ENCODE measurements at places on chromosomes 4 and X.

- no peak for DNase-seq
These were observed 8.0 kb upstream of the CPEB2 start for GRCh38 chr4:14994242-14994641.

DNA sequence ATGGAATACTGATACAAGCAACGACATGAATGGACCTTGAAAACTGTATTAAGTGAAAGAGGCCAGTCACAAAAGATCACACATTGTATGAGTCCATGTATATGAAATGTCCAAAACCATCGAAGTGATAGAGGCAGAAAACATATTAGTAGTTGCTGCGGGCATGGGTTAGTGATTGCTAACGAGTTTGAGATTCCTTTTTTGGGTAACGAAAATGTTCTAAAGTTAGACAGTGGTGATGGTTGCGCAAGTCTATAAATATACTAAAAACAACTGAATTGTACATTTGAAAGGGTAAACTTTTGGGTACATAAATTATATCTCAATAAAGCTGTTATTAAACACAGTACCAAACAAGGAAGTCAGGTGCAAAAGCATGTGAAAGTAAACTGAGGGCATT lies 234.5 kb downstream of the FBXW7 start:
- DNase-seq = no peak

- DNase-seq = no peak
These were observed 181.6 kb upstream of the NOCT start for GRCh38 chr4:138833974-138834373.

GRCh38 chr4:124276461-124276860 lies 436.1 kb downstream of the ANKRD50 start:
- DNase-seq = no peak

- peak; percentile 30 for DNase-seq
These were observed 423 bp downstream of the RPL39 start for GRCh38 chrX:119790977-119791436.

GRCh38 chrX:108584617-108585211 lies 145.1 kb downstream of the COL4A5 start:
- DNase-seq = no peak

GRCh38 chr4:151031831-151032605 lies 16.9 kb upstream of the LRBA start:
- DNase-seq = no peak

DNA sequence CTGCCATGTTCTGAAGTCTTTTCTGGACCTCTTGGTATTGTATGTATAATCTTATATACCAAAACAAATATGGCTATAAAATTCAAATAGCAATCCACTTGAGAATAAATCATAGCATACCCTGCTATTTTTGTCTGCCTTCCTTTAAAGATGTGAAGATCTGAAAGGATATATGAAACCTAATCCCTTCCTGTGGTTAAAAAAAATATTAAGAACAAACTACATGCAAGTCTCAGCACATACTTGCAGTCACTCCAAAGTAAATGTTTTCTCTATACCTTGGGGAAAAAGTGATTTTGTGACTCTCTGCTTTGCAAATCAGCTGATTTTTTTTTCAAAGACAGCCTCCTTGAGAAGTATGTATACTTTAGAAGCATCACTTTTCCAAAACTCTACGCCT lies 322.9 kb downstream of the ANKRD50 start:
- DNase-seq = no peak

DNA sequence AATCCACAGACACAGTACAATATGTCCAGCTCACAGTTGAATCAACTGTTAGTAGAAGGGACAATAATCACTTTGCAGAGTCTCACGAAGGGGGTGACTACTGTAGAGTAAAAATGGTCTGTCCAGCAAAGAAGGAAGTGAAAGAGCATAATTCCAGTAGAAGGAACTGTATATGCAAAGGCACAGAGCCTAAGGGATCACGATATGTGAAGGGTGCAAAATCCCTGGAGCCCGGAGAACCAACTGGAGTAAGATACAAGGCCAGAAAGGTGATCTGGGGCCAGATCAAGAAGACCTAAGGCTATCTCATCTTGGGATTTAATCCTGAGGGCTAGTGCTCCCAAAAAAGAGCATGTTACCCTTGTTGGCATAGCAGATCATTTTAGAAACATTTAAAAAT lies 192.7 kb upstream of the LDB2 start:
- no peak for DNase-seq

DNA sequence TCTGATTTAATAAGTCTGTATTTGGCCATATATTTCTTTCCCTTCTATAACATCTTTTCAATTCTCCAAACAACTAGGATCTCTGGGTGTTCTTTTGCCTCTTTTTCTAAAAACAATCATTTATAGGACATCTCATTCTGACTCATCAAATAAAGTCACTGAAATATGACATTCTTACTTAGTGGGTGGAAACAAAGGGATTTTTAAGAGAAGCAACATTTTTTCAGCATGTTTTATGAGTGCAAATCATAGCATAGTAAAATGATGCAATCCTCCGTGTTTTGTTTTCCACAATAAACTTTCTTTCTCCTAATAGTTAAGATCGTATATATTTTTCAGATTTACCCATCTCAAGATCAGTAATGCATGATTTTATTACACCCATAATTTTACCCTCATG lies 179.8 kb downstream of the SPCS3 start:
- no peak for DNase-seq

DNA sequence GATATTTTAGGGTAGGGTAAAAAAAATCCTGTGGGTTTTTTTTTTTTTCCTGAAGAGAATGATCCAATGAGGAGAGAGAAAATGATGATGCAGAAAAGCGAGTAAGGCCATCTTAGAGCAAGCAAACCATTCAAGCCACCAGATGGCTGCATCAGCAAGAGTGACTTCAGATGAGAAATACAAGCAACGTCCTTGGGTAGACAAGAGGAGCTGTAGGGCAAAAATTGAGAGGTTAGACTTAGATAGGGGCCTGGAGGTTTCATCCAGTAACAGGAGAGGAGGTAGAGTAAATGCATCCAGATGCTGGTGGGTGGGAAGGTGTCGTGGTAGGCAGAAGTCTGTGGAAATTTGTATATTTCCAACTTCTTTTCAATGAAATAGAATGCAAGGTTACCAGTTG lies 14.6 kb downstream of the FTHL17 start:
- no peak for DNase-seq

DNA sequence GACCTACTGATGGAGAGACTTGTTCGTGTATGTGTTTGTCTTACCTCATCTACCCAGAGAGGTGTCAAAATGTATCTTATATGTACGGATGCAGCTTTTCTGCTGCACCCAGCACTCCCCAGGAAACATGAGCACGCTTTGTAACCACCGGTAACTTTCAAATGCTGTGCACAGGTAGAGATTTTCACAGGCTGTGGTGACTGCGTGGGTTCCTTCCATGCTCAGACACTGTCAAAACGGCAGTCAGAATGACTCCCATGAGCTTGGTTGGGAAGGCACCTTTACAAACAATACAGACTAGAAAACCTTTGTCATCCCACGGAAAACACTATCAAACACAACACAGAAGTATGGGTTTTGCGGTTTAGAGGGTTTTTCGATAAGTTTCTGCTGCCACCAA lies 28.2 kb downstream of the F11 start:
- no peak for DNase-seq

DNA sequence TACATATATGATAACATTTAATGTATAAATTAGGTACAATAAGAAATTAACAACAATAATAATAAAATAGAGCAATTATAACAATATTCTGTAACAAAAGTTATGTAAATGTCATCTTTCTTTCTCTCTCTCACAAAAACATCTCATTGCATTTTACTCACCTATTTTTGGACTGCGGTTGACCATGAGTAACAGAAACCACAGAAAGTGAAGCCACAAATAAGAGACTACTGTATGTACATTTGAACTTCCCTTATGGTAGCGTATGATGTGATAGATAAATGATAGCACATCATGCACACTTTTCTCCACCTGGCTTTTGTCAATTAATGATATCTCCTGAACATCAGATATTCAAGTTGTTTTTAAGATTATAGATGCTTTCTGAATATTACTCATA lies 80.5 kb downstream of the HNRNPD start:
- DNase-seq = no peak

DNA sequence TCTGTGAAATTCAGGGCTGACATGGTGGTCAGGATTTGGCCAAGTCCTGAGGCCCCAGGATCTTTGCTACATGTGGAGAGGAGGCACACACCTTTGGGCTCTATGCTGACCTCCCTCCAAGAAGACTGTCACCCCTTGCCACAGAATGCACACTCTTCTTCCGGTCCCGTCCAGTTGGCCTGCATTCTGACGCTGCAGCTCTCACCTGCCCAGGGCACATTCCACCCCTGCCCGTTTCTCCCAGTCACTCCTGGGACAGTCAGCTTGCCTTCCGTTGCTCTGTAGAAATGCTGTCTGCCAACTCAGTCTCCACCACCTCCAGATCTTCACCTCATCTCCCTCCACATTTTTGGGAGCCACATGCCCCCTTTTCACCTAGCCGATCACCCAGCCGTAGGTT lies 76.7 kb downstream of the SHROOM2 start:
- DNase-seq = no peak

GRCh38 chrX:9352694-9353411 lies 112.0 kb upstream of the TBL1X start:
- DNase-seq = peak; percentile 4

DNA sequence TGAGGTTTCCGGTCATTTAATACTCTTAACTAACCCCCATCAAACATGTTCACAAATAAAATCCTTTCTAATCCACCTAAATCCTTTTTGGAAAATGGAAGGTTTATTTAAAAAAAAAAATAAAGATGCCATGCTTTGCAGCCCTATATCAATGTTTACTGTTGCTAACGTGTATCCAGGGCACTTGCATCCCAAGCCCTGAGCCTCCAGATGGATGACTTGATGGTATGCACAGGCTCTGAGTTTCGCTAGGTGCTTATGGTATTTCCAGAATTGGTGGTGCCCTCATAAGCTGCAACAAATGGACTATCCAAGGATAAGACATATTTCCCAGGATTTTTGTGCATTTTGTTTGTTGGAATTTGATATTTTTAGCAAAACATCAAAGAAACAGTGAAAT lies 257.7 kb downstream of the PRDM5 start:
- DNase-seq = no peak

DNA sequence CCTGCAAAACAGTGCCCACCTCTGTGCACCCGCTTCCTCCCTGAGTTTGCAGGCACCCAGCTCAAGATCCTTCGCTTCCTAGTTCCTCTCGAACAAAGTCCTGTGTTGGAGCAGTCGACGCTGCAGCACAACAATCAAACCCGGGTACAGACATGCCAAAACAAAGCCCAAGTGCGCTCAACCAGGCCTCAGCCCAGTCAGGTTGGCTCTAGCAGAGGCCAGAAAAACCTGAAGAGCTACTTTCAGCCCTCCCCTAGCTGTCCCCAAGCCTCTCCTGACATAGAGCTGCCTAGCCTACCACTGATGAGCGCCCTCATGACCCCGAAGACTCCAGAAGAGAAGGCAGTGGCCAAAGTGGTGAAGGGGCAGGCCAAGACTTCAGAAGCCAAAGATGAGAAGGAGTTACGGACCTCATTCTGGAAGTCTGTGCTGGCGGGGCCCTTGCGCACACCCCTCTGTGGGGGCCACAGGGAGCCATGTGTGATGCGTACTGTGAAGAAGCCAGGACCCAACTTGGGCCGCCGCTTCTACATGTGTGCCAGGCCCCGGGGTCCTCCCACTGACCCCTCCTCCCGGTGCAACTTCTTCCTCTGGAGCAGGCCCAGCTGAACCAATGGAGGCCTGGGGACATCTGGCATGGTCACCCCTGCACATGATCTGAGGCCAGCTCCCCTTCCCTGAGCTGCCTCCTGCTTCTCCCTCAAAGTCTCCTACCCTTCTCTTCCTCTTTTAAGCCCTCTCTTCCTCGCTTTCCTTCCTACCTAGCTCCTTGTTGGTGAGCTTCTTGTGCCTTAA lies 6.9 kb downstream of the APEX2 start:
- no peak for DNase-seq

- DNase-seq = peak; percentile 2
These were observed 343.7 kb downstream of the PDHA2 start for GRCh38 chr4:96183611-96184010.

GRCh38 chr4:173794662-173795061 lies 264.6 kb upstream of the HAND2 start:
- DNase-seq = no peak

DNA sequence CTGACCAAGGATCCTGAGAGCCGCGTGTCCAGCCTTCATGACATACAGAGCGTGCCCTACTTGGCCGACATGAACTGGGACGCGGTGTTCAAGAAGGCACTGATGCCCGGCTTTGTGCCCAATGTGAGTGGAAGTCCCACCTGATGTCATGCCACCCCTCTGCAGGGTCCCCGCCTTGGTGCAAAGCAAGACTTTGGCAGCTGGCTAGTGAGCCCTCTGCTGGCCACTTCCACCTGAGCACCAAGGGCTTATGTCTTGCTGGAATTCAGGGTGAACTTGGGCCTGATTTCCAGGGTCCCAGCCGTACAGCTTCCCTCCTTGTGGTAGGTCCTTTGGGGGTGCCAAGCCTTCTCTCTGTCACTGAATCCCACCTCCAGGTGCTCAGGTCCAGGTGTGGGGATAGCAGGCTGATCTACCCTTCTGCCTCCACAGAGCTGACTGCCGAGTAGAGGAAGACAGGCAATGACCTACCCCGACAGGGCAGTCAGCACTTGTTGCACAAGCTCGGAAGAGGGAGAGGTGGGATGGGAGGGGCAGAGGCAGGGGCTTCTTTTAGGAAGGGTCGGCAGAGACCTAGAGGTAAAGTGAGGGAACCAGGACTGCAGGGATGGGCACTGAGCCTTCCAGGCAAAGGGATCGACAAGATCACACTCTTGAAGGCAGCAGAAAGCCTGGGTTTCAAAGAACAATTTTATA lies 248.1 kb downstream of the EVC2 start:
- DNase-seq = peak; percentile 13

DNA sequence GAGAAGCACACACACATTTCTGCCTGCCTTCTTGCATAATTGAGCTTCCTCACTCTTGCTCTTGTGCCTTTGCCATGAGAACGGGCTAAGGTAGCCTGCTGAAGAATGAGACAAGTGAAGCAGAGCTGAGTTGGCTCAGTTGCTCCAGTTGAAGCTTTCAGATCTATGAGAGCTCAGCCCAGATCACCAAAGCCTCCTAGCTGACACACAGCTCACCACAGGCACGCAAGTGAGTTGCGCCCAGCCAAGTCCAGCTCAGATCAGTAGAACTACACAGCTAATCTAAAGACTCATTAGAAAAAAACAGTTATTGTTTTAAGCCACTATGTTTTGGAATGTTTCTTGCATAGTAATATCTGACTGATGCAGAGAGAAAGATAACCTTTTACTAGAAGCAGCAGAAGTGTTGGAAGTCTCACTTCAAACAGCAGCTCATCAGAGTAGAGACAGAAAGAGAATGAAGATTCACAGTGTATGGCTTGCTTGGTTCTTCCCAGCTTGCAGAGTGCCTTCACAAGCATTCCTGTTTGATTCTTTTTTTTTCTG lies 362.4 kb downstream of the MID1IP1 start:
- no peak for DNase-seq

- DNase-seq = no peak
These were observed 162.7 kb downstream of the STIM2 start for GRCh38 chr4:27023366-27023765.

DNA sequence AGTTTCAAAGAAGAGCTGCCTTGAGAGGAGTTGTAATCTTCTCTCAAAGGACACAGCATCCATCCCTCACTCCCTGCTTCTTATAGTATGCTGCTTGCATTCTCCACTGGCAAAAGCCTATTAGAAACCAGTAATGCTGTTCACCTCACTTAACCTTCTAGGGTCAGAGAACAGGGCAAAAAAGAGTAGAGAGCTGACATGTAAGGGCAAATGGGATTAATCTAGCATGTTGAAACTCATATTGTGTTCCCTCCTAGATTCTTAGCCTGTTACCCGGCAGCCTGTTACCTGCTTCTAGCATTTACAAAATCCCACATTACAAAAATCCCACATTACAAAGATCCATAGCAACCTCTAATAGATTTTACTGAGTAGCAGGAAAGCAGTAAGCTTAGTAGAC lies 244.7 kb downstream of the SLC7A11 start:
- DNase-seq = no peak

GRCh38 chrX:36908801-36909675 lies 99.1 kb upstream of the FAM47C start:
- DNase-seq = peak; percentile 12

Measured in HepG2 (cell line).